ENCODE measurements at places on chromosomes 3 and 15.
A peak's percentile ranks its signal among the peaks of the same experiment; 100 is the strongest.

- DNase-seq = no peak
Measured at GRCh38 chr3:181782306-181782954, 70.7 kb downstream of the SOX2 start.

GRCh38 chr3:195802795-195803194 is 8.9 kb downstream of the MUC4 start:
- DNase-seq = no peak

GRCh38 chr15:64478863-64479262 is 18.5 kb downstream of the ZNF609 start:
- no peak for DNase-seq

DNA sequence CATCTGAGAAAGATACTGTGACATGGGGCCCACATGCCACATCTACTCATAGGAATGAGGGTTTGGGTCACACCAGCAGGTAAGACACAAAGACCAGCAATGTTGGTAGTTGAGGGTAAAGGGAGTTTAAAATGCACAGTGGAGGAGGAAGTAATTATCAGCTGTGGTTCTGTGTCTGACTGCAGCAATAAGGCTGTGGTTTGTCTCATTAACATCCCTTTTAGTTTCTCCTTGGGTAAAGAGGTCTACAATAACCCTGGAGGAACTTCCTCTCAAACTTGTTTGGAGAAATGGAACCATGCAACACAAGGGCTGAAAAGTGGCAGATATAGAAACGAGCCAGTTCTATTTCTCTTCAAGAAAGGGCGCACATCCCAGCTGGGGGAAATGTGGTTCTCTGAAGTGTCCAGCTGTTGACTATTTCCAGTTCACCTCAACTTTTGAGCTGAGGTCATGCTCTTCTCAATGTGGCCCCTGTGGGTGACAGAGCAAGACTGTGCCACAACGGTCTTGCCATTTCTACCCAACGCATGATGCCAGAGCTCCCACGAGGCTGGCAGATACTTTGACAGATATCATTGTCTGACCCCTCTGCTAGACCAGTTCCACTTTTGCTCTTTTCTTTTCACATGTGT is 234.3 kb downstream of the SQOR start:
- no peak for DNase-seq

DNA sequence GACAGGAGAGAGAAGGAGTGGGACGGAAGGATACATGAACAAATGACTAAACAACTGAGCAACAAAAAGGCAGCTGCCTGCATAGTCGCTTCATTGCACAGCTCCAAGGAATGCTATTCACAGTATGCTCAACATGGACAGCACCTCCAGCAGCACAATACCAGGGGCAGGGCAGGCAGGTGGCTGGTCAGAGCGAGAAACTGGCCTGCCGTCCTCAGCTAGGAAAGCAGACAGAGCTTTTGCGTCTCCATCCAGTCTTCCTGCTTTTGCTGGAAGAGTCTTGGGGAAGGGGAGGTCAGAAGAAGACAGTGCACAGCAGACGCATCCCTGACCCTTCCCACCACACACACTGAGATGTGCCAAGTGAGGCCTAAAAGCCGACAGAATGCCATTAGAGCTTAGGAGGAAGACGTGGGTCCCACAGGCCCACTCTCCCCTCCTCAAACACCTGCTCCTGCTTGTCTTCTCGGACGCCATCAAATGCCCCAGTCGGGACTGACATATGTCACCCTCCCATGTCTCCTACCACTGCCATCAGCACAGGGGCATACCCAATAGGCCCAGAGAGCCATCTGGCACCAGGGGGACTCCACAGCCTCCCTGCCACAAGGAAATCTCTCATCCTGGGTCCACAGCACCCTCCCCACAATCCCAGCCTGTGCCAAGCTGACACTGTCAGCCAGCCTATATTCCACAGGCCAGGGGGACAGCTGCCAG is 3.9 kb downstream of the RAB6B start:
- DNase-seq = peak; percentile 42

GRCh38 chr15:81299630-81300273 is 24.2 kb downstream of the STARD5 start:
- no peak for DNase-seq
